ENCODE measurements at places on chromosomes 5 and 9.

DNA sequence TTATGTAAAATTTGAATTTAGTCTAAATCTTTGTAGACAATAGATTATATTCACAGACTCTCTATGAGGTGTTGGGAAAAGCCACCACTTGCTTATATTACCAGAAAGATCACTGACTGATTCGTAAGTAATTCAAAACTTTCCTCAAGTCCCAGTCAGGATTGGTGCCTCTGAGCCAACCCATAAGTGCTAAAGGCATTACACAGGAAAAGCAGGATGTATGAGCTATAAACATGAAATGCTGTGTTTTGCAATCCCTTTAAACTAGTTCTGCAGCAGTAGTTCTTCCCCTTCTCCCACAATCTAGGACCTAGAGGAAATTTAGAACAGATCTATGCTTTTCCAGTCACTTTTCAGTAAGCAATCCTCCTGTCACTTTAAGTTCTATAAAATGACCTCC is 48.0 kb downstream of the SHLD3 start:
- DNase-seq = no peak

GRCh38 chr9:105539452-105539851 is 18.5 kb upstream of the FKTN start:
- DNase-seq = peak; percentile 8

- DNase-seq = no peak
These were observed 58.2 kb downstream of the CAMSAP1 start for GRCh38 chr9:135849181-135849580.

- DNase-seq = no peak
These were observed 2118.8 kb upstream of the WWC1 start for GRCh38 chr5:166172597-166172996.

DNA sequence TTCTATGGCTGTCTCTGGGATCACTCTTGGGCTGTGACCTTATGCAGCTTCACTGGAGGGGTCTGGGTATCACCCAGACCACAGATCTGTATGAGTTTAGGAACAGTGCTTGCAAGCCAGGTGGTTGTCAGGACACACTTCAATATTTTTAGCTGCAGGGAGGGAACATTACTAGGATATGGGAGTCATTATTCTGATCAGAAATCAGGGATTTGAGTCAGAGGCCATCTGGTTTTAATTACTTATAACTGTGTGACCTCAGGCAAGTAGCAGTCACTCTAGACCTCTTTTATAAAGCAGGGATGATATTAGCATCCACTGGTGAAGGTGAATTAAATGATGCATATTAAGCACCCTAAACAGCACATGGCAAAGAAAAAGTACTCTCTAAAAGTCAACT is 60.1 kb upstream of the NMUR2 start:
- no peak for DNase-seq

DNA sequence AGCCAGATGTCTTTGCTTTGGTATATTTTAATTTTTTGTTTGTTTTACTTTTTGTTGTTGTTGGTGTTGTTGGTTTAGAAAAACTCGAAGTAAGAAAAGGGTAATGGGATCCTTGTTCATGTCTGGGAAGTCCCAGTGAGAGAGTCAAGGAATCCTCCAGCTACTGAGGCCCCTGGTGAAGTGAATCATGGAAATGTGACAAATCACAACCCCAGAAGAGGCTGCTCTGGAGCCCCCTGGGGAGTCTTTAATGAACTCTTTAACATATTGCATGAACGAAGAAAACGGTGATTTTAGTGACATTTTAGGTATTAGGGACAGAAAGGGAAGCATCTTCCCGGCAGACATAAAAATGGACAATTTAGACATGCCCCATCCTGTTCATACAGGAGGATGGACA is 41.3 kb downstream of the TMEM174 start:
- DNase-seq = no peak

DNA sequence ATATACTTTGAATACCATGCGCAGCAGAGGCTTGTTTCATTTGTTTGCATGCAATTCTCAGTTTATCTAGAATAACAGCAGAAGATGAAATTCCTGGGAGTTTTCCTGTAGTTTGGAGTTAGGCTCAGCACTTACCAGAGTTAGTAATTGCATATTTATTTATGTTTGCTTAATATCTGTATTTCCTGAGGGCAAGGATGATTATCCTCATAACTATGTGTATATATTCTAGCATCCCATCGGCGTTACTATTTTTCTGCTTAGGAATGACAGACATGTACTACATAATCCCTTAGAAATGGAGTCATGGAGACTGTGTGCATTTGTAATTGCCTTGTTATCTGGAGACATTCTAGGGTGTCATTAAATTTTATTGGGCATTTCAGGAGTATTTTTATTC is 1184.8 kb downstream of the DTWD2 start:
- DNase-seq = no peak

GRCh38 chr5:66945389-66946349 is 250.9 kb downstream of the CD180 start:
- DNase-seq = peak; percentile 16

GRCh38 chr5:163172540-163173338 is 264.7 kb upstream of the CCNG1 start:
- no peak for DNase-seq

Measured in activated naive CD8-positive, alpha-beta T cell treated with anti-CD3 and anti-CD28 coated beads, Interleukin-2, amount 50 U/mL, for 24 hours (primary cell).